ENCODE measurements at places on chromosomes 11 and 22. TPM values are rescaled to one million over a fixed set of nuclear protein-coding genes. Genes with fewer than 3 reads are reported as not detected.

DNA sequence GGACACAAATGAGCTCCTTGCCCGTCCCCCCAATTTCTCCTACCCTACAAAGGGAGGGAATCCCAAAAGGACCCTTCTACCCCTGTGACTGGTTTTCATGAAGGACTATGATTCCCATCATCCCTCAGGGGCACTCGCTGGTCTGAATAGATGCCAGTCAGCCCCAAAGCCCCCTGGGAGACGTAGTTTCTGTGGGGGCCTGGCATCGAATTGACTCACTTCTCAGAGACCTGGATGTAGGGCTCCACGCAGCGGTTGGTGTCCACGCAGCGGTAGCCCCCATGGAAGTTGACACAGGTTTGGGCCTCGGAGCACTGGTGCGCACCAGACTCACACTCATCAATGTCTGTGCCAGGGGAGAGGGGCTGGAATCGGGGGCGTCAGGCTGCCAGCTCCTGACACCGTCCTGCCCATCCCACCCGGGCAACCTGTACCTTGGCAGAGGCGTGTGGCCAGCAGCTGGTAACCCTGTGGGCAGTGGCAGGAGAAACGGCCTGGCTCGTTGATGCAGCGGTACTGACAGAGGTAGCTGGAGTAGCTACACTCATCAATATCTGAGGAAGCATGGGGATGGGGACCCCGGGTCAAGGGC lies 4.4 kb downstream of the EFEMP2 start:
- H3K27ac ChIP-seq, result no peak overlapping the region
- H3K4me1 ChIP-seq, result peaks cover 46% of the 10 kb centered on the region
- no peak overlapping the region for H3K4me3 ChIP-seq
- no peak for DNase-seq

DNA sequence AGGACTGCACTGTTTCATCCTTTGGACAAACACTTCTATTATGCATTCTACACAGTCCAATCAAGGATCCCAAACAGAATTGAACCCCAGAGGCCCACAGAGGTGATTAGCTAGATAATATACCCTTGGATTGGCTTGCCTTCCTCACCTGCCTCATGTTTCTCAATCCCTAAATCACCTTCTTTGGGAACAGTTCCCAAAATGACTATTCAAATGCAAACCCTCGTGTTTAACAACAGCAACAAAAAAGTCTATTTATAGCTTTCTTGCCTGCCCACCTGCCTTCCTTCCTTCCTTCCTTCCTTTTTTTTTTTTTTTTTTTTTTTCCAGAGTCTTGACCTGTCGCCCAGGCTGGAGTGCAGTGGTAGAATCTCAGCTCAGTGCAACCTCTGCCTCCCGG lies 180.0 kb downstream of the CNTN5 start:
- no peaks in the 10 kb centered on the region for H3K36me3 ChIP-seq
- H3K27ac ChIP-seq, result no peak overlapping the region
- H3K4me3 ChIP-seq, result no peak overlapping the region
- H3K27me3 ChIP-seq, result no peaks in the 10 kb centered on the region

GRCh38 chr22:16866167-16866566 lies 41.0 kb upstream of the XKR3 start:
- no peak for DNase-seq
- H3K36me3 ChIP-seq, result peaks cover 1% of the 10 kb centered on the region
- no peak overlapping the region for H3K4me3 ChIP-seq
- H3K4me1 ChIP-seq, result no peaks in the 10 kb centered on the region
- H3K27ac ChIP-seq, result no peak overlapping the region

DNA sequence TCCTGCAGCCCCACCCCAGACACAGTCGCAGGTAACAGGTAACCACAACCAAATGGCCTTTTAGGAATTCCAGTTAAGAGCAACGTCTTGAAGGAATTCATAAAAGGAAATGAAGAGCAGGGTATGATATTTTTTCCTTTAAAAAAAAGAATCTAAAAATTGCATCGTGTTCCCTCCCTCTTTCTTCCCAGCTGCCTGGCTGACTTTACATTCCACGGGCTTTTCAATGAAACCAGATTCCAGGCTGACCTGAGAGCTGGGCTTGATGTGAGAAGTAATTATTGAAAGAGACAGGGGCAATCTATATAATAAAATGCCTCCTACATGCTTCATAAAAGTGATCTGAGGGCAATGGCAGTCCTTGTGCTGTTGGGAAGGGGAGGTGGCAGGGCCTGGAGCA lies 57.3 kb upstream of the EIF3D start:
- H3K27ac ChIP-seq, result no peak overlapping the region
- H3K27me3 ChIP-seq, result peaks cover 45% of the 10 kb centered on the region
- H3K36me3 ChIP-seq, result peaks cover 28% of the 10 kb centered on the region
- H3K4me1 ChIP-seq, result no peaks in the 10 kb centered on the region
- DNase-seq, result no peak

The DRICH1 gene
- total RNA-seq, result 1.5 TPM

The INS gene
- total RNA-seq, result not detected

The PATE2 gene
- total RNA-seq, result not detected

Data from naive thymus-derived CD8-positive, alpha-beta T cell (primary cell).